ENCODE measurements at places on chromosomes 2 and 18.
A peak's percentile ranks its signal among the peaks of the same experiment; 100 is the strongest.

DNA sequence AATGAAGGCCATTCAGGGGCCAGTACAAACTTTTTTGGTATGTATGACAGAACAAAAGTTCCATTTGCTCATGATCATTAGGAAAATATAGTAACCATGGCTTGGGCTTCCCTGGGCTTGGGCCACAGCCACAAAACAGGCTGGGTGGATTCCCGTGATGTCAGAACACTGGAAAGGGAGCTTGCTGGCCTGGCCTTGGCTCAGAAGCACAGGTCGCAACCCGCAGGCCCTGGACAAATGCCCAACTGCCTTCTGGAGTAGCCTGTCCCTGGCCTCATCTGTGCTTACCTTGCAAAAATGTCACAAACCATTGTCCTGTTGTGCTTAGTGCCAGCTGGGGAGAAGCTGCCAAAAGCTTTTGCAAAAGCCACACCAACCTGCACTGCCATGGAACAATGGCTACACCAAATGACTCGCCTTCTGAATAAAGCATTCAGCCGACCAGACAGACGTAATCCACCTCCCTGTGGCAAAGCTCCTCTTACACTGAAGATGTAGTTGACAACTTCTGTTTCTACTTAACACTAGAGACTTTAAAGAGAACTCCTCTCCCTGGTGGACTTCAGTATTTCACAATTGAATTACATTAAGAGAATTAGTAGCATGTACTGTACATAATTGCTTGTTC lies 125.5 kb downstream of the ANKRD44 start:
- DNase-seq: no peak

- no peak for DNase-seq
These were observed 74.1 kb downstream of the CABYR start for GRCh38 chr18:24212939-24213338.

DNA sequence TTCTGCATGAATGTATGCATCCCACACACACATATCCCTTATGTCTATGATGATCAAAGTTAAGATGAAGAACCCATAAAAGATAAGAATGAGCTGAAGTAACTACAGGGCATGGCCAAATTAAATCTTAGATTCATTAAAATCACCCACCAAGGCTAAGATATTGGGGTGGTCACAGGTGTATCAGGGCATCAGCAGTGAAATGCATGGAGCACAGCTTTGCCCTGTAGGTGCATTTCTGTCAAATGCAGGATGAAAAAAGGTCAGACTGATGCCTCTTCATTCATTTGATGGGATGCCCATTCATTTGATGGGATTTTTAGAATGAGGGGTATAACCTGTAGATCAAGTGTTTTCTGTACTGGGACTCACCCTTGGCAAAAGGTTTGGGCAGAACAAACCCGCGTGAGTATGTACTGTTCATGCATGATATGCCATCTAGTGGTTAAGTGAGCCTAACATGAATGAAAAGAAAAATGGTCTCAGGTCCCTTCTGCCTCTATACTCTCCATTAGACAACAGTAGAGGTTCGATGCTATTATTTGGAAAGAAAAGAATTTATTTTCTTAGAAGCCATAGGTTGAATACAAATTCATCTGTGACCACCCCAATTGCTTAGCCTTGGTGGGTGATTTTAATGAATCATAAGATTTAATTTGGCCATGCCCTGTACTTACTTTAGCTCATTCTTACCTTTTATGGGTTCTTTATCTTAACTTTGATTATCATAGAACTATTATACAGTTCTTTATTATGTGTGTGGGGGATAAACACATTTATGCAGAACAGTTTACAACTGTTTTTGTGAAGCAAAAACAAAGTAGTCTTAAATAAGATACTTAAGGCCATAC lies 43.2 kb upstream of the NOSTRIN start:
- peak; percentile 45 for DNase-seq

- no peak for DNase-seq
These were observed 458.1 kb upstream of the RAB12 start for GRCh38 chr18:8151181-8151580.

DNA sequence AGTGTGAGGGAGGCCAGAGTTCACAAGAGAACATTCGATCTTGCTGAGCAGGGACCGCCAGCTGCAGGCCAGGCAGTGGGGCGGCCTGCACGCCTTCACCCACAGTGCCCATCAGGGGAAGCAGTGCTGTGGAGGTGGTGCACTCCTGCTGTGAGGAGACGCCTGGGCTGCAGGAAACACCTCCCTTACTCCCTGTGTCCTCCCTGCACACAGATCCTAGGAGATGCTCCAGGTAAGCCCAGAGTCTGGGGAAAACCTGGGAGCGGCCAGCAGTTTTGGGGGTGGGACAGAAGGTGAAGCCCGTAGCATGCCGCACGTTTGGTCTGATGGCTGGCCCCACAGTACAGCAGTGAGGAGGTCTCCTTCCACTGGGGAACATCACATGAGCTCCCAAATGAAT lies 180.8 kb upstream of the RAB6C start:
- no peak for DNase-seq

GRCh38 chr2:64338910-64339500 lies 115.0 kb upstream of the LGALSL start:
- DNase-seq: no peak

- DNase-seq: no peak
These were observed 19.2 kb upstream of the GRP start for GRCh38 chr18:59200787-59201186.

DNA sequence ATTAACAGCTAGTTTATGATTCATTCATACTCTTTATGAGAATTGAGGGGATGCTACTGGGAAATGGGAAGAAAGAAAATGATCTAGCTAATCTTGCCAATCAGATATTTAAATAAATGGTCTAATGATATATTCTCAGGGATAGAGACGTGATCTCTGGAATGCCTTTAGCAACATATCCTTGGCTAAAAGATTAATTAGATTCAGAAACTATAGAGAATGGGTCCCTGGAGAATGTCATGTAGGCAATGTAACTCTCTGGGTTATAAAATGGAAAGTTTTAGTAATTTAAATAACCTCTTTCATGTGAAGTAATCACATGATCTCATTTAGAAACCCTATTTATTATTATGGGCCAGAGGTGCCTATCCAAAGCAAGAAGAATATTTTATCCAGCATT lies 771.0 kb upstream of the CDH2 start:
- no peak for DNase-seq
